ENCODE measurements at places on chromosomes 16 and 17. TPM values are rescaled to one million over a fixed set of nuclear protein-coding genes. Genes with fewer than 3 reads are reported as not detected.

The CBFA2T3 gene
- 0.88 TPM for total RNA-seq

The NOTUM gene
- total RNA-seq: not detected

The CASKIN2 gene
- total RNA-seq: 25.4 TPM

The SULT1A3 gene
- 95.2 TPM for total RNA-seq

The KRTAP4-6 gene
- total RNA-seq: not detected

The MT1B gene
- not detected for total RNA-seq

The HOXB4 gene
- 2.0 TPM for total RNA-seq

The ASGR2 gene
- total RNA-seq: not detected

The KRT12 gene
- not detected for total RNA-seq
